ENCODE measurements at places on chromosomes 7 and 10. TPM values are rescaled to one million over a fixed set of nuclear protein-coding genes. Genes with fewer than 3 reads are reported as not detected.

Gene NEUROD6
- total RNA-seq, result not detected

Gene EPHA1
- total RNA-seq, result 38.0 TPM

Gene CLCN1
- 1.2 TPM for total RNA-seq

Gene FAM237B
- not detected for total RNA-seq

Gene EVX1
- total RNA-seq, result not detected

Gene GIMAP7
- total RNA-seq, result 16.9 TPM

Gene EBF3
- 1.8 TPM for total RNA-seq

Gene HOXA7
- not detected for total RNA-seq

Gene PEX1
- 15.9 TPM for total RNA-seq

Gene SPACDR
- total RNA-seq, result 1.2 TPM

Gene COMMD3
- 42.7 TPM for total RNA-seq

Gene SNX10
- 5.4 TPM for total RNA-seq

Gene RSU1
- total RNA-seq, result 51.0 TPM

Gene CYP2C19
- total RNA-seq, result 188 TPM

Gene ANKRD61
- not detected for total RNA-seq

Gene SGPL1
- total RNA-seq, result 64.0 TPM

Gene PRKG1
- 28.3 TPM for total RNA-seq

Gene TACC2
- 92.5 TPM for total RNA-seq

Gene ANXA8
- 0.52 TPM for total RNA-seq

Gene AKR1E2
- total RNA-seq, result 15.2 TPM

Gene SLC26A5
- 0.23 TPM for total RNA-seq

Gene VAX1
- total RNA-seq, result not detected

Gene GRM3
- 0.09 TPM for total RNA-seq

Gene FAM24B
- 4.9 TPM for total RNA-seq

Gene GSDME
- total RNA-seq, result 15.7 TPM

Gene DNAJC12
- 11.7 TPM for total RNA-seq

Gene DYDC2
- 0.35 TPM for total RNA-seq

Gene TFAM
- total RNA-seq, result 29.8 TPM

Gene CADPS2
- total RNA-seq, result 38.4 TPM

Gene VWDE
- total RNA-seq, result 1.7 TPM

Gene VWA2
- total RNA-seq, result 0.75 TPM

Gene DLG5
- total RNA-seq, result 52.6 TPM

Gene HEPACAM2
- 1.2 TPM for total RNA-seq

Gene UNCX
- not detected for total RNA-seq

Gene SOSTDC1
- 0.12 TPM for total RNA-seq

Gene PLEKHS1
- 0.75 TPM for total RNA-seq

Gene TLX1
- total RNA-seq, result not detected

Gene ZMIZ1
- total RNA-seq, result 107 TPM

Gene AS3MT
- 5.4 TPM for total RNA-seq

Gene OR9A2
- not detected for total RNA-seq

Gene KAZALD1
- total RNA-seq, result 3.8 TPM

Gene ASL
- total RNA-seq, result 138 TPM

Gene TAS2R5
- total RNA-seq, result 1.2 TPM

Gene SMO
- total RNA-seq, result 15.8 TPM

Gene SLC25A28
- 42.0 TPM for total RNA-seq

Gene ASB10
- not detected for total RNA-seq

All from mucosa of gallbladder (tissue), 1 donor.